ENCODE measurements at places on chromosomes 2 and 18.
A peak's percentile ranks its signal among the peaks of the same experiment; 100 is the strongest.

- DNase-seq: no peak
These were observed 99.0 kb downstream of the SP3 start for GRCh38 chr2:173865971-173866873.

DNA sequence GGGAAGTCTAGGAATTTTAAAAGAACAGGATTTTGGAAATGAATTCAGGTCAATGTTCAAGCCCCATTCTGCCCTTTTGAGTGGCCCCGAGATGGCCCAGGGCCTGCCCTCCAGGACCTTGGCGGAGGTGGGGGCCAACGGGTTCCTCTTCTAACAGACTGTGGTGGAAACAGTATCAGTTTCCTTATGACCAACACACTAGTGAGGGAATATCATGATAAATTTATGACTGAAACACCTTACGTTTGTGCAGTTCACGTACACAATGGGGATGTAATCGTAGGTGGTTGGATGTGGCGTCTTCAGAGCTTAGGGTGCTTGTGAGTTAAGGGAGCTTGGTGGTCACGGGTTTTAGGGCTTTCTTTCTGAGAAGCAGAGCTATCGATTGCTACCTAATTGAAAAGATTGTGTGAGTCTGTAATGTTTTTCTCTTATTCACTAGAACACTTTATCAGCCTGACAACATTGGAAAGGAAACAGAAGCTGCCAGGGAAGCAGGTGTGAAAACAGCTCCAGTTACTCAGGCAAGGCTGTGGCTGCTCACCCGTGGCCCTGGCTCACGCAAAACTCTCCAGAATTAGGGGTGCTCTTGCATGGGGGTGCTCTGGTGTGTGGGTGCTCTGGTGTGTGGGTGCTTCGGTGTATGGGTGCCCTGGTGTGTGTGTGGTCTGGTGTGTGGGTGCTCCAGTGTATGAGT lies 165.3 kb downstream of the SNTG2 start:
- no peak for DNase-seq

DNA sequence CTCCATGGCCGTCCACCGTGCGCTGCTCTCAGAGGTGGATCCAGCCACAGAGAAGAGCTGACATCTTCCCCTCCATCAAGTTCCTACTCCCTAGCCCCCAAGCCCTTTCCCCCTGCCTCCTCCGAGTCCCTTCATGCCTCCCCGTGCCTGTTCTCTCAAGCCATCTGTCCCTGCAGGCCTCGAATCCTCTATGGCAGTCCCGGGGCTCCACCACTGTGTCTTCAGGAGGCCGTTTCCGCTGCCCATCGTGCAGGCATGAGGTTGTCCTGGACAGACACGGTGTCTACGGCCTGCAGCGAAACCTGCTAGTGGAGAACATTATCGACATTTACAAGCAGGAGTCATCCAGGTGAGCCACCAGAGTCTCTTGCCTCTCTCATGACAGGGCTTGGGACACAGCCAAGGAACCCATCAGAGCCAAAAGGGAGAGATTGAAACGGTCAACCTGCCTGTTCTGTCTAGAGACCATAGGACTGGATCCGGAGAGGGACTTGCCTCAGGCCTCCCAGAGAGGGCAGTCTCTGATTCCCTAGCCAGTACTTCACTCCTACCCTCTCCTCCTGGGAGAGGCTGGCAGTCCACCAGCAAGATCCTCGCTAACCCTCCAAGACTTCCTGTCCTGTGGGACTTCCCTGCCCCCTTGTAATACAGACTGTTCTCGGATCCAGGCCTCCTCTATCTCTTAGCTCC lies 9.7 kb downstream of the UCN start:
- DNase-seq: no peak

GRCh38 chr18:47978603-47979002 lies 48.1 kb upstream of the SMAD2 start:
- DNase-seq: no peak

DNA sequence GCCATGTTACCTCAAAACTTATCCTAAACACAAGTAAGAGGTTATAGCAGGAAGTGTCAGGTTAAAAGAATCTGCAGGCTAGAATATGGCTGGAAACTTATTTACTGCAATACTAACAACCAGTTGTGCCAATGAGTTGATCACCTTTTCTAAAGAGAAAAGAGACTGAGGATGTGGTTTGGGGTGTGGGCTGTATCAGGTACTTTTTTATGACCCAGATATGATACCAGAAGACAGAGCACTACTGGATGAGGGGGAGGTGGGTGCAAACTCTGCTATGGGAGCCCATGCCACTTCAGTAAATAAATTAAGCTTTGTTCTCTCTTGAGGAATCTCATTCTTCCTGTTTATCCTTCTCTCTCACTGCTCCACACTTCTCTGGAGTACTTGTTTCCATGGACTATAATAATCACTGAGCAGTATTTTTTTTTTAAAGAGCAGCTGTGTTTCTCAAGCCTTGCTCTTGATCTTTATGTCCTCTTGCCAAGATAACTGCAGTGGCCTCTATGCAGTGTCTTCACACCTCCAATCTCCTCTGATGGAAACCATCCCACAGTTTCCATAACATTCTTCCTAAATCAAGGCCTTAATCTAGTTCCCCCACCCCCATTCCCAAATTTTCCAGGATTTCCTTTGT lies 51.2 kb upstream of the NOSTRIN start:
- DNase-seq: peak; percentile 24

DNA sequence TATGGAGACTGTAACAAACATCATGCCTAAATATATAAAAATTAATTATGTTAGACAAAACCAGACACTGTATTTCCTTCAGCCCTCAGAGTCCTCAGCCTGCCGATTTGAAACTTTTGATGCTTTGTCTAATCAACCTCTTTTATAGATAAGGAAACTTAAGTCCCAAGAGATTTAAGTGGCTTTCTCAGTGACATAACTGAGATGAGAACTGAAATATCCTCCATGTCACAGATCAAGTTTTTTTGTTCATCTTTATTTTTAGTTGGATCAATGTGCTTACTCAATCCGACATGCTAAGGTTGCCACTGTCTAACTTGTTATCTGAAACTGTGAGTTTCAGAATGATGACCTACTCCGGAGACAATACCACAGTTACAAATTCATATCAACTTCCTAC lies 72.3 kb downstream of the BARD1 start:
- DNase-seq: peak; percentile 82

DNA sequence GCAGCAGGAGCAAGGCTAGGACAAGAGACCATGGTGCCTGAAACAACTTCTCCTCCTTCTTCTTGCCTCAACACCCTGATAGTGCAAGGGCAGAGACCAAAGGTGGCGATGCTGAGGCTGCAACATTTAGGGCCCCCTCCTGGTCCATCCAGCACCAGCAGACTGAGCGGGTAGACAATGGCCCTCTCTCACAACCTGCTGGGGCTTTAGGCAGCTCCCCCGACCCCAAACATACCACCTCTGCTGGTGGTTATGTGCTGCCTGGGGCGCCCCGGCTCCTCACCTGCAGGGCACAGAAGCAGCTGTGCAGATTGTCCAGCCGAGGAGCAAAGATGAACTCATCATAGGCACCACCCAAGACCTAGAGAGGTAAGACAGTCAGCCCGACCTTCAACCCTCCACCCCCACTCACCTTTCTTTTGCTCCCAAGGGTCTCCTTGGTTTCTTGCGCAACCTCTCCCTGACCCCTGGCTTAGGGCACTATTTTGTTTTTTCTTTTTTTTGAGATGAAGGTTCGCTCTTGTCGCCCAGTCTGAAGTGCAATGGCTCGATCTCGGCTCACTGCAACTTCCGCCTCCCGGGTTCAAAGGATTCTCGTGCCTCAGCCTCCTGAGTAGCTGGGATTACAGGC lies 3.5 kb downstream of the DNPEP start:
- no peak for DNase-seq

DNA sequence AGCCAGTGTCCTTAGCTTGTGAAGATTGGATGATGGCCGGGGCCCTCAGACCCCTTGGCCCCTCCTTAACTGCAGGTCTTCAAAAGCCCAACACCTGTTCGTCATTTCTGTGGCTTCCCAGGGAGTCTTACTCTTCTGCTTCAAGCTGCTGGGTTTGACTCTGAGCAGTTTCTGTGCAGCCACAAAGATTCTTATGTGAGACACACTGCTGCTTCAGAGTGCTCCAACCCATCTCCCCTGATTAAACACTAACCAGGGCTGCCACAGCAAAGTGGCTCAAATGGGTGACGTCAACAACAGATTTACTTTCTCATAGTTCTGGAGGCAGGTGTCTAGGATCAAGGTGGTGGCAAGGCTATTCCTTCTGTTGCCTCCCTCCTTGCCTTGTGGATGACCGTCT lies 40.8 kb downstream of the TSN start:
- no peak for DNase-seq

DNA sequence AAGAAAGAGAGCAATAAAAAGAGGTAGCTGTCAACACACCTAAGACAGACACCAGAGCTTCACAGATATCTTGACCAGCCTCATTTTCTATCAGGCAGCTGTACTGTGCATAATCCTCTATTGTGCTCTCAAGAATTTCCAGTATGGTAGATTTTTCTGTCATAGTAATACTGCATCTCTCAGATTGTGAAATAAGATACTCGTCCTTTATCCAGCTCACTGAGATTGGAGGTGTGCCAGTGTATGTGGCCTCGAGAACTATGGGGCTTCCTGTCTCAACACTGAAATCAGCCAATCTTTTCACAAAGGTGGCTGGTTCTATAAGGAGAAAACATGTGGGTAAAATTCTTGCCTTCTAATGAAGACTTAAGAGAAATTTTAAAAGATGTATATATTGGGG lies 88.9 kb downstream of the TTN start:
- DNase-seq: no peak

DNA sequence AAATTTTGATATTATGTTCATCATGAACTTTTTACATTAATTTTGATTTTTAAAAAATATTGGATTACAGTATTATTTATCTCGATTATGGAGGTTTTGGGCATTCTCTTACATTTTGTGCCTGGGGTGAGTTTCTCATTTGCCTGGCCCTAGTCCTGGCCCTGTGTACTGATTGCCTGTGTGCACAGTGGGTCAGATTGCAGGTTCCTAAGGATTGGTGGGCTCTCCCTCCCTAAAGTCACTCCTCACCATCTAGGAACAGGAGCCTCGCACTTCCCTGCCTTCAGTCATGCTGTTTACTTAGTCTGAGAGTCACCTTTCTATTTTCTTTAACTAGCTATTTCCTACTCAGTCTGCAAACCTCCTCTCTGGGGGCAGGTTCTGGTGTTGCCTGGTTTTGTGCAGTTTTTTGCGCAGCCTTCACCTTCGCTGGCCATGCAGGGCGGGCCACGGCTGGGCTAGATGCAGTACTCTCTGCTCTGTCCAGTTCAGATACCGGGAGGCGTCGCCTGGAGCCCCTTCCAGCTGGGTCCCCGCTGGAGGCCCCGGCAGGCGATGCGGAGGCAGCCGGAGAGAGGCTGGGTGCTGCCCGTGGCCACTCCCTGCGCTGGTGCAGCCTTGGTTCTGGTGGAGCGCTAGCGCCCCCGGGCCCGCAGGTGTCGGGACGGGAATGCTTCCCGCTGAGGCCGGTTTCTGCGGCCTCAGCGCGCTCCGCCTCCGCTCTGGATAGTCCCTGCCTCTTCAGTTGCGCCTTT lies 23.3 kb upstream of the MC5R start:
- peak; percentile 65 for DNase-seq

DNA sequence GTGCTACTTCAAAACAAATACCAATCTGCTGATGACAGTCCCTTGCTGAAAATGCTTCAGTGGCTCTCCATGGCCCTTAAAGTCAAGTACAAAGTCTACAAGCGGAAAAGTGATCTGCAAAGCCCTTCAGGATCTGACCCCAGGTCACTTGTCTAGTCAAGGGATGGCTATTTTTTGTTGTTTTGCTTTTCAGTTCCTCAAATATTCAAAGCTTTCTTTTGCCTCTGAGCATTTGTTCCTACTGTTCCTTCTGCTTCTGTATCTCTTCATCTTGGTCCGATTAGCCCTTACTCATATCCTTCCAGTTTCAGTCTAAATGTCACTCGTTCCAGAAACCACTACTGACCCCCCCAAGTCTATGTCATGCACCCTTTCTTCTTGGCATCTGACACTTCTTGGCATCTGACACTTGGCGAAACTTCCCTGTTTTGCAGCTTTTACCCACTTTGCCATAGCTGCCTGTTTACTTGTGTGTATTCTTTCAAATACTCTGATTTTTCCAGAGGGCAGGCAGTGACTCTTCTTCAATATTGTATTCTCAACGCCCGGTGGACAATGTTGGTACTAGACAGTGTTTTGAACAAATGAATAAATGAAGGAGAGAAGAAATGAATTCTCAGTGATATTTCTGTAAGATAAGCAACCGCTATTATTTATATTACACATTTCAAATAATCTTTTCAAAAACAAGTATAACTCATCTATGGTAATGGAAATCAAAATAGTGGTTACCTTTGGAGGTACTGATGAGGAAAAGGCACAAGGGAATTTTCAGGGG lies 175.9 kb upstream of the FN1 start:
- no peak for DNase-seq

- no peak for DNase-seq
These were observed 21.4 kb downstream of the STK17B start for GRCh38 chr2:196149948-196150347.

- DNase-seq: no peak
These were observed 70.2 kb downstream of the INPP4A start for GRCh38 chr2:98514879-98515249.

- DNase-seq: no peak
These were observed 170.1 kb downstream of the ASB1 start for GRCh38 chr2:238596571-238597551.

DNA sequence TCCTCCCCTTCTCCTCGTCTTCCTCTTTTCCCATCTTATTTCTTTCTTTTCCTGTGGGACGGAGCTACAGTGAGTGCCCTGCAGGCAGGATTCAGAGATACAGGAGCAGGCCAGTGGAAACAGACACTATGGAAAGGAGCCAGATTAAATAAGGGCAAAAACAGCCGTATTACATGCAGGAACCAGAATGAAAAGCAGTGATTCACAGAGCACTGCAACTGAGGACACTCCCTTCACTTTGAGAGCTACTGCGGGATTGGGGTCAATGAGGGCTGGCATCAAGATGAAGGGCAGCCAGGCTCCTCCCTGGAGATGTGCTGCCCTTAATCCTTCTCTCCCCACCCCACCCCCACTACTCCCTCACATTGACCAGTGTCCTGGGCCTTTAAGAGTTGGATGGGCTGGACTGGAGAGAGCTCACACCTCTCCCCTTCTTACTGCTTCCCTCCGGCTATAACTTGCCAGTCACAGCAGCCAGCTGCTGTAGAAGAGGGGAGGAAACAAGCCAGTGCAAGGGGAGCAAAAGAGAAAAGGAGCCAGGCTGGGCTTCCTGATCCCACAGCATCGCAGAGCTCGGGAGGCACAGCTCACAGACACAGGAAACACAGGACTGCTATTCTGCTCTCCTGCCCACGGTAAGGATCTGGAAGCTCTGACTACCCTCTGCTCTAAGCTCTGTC lies at the start of gene PLCD4:
Gene PLCD4 (plus strand): TSS at position 464 of the 680 bp plus-strand sequence. CDS start 7,841 bp downstream, outside the sequence.
- DNase-seq: no peak

DNA sequence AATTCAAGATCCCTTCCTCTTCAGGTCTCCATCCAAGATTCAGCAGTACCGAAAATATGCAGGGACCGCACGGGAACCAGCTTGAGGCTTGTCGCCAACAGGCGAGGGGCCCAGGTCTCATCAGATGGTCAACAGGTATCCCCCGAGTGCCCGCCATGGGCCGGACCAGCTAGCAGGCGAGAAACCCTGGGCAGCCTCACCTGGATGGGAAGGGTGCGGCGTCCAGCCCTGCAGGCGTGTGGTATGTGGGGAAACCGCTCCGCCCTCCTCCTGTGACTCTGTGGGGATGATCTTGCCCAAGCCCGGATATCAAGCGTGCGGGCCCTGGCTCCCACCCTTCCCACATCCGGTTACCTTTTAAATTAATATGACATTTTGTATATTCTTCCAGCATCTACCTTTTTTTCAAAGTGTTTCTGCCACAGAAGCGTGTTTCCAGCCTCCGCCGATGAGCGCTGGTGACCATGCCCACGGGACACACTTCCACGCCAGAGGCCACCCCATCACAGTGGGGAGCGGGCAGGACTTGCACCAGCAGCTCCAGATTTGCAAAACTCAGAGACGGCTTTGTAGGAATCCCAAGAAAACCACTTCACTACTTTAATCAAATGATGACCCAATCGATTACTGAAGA lies 33.2 kb downstream of the ZNF516 start:
- no peak for DNase-seq

Data from activated CD4-positive, alpha-beta T cell treated with anti-CD3 and anti-CD28 coated beads, Interleukin-10, Interleukin-2, amounts not matched to agents 100 ng/mL and 50 ng/mL, durations not matched to agents 16 hours and 8 hours (primary cell).